CD4-positive, CD25-positive, alpha-beta regulatory T cell (primary cell): ENCODE measurements at places on chromosomes 7 and 10. TPM values are rescaled to one million over a fixed set of nuclear protein-coding genes. Genes with fewer than 3 reads are reported as not detected.

The PCDH15 gene
- not detected for total RNA-seq

The SRRM3 gene
- total RNA-seq: not detected

The OPN1SW gene
- not detected for total RNA-seq

The PIK3CG gene
- 35.4 TPM for total RNA-seq

The CPA1 gene
- not detected for total RNA-seq

The CYP2C19 gene
- not detected for total RNA-seq

The AFAP1L2 gene
- total RNA-seq: 1.1 TPM

The TUBB8 gene
- total RNA-seq: not detected

The SLC18A3 gene
- not detected for total RNA-seq

DNA sequence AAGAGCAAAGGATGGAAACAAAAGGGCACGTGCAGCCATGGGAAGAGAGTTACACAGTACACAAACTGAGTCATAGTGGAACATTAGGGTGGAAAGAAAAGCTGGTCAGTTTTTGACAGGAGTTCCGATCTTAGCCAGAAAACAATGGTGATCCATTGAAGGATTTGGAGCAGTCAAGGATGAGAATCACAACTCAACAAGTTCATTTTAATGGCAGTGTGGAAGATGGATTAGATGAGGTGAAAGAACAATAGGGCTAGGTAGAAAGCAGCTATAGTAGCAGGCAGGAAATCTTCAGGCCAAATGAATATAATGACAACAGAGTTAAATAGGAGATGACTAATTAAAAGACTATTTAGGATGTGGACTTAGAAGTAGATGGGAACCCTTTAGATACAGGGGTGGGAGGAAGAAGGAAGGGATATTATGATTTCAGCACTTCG, 136.3 kb downstream of the DOCK4 start:
- DNase-seq: no peak

GRCh38 chr10:70293169-70293843, 9.5 kb upstream of the NPFFR1 start:
- no peak for DNase-seq

- DNase-seq: no peak
Observed at GRCh38 chr10:112810711-112811151, 139.3 kb upstream of the TCF7L2 start.

GRCh38 chr10:84706431-84706830, 378.0 kb downstream of the CCSER2 start:
- DNase-seq: no peak

GRCh38 chr10:60739558-60739957, 38.7 kb upstream of the CDK1 start:
- no peak for DNase-seq

GRCh38 chr10:132865851-132866600, 76.3 kb downstream of the CFAP46 start:
- DNase-seq: no peak

DNA sequence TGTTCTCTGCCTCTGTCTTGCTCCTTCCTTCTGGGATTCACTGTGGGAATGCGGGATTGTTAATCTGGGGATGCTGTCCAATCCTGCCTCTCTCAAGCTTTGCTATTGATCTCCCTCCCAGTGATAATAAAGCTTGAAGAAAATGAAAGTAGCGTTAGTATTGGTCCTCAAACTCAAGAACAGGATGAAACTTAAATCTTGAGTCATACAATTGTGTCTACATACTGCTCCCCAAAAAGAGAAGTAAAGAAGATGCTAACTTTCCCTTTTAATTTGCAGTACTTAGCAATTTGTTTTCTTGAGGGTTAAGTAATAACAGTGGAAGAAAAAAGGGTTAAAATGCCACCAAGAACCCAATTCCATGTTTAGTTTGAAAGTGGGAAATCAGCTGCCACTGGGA, 13.6 kb downstream of the CFTR start:
- no peak for DNase-seq

- DNase-seq: peak; percentile 93
Observed at GRCh38 chr10:17026686-17027485, 102.7 kb downstream of the CUBN start.

DNA sequence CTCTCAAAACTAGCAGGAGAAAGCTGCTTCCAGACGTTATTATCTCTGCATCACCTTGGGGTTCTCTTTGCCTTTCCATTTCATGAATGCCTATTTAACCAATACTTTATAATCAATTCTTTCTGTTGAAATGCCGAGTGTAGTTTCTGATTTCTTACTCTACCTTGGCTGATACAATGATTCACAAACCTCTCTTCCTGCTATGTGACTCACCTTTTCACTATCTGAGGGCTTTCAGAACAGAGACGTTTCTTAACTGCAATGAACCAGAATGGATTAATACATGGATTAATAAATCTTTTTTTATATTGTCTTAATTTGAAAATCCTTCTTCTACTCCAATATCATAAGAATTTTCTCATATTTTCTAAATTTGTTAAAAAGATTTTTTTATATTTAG, 46.4 kb upstream of the ZNF746 start:
- no peak for DNase-seq

- no peak for DNase-seq
Observed at GRCh38 chr7:111393011-111393754, 169.1 kb downstream of the IMMP2L start.

DNA sequence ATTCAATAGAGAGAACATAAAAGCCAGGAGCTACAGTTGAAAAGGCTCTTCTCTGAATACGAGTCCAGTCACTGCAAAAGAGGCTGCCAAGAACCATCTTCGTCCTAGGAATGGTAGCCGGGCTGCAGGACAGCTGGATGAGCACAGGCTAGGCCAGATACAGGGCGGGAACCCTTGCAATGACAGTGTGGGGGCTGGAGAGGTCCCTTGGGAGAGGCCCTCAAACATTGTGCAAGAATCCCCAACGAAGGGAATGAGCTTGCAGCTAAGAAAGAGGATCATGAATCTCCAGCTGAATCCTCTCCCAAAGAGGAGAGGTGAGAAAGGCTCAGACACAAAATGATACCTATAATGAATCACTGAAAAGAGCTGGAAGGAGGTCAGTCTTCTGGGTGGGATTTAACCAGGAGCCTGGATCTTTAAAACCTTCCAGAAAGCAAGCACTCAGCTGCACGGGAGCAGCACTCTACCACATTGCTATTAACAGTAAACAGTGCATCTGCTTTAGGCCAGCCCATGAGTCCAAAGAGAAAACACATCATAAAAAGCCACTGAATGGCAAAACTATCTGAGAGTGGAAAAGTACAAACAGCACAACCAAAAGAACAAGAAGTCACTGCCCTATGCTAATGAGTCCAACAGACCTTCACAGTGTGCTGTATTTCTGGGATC, 287.9 kb downstream of the TNS3 start:
- DNase-seq: no peak

DNA sequence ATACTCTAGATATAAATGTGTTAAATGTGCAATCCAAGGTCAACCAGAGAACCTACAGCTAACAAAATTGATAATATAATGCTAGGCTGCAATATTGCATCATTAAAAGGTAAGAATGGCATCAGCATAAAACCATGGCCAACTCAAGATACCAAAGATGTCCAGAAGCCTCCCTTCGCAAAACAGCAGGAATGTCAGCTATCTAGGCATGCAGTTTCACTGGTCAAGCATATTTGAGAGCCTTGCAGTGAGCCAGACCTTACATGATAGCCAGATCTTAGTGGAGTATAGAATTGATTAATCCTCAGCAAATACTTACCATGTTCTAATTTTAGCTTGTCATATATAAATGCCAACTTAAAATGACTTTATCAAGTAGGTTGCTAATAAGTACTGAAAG, 138.8 kb downstream of the ZEB1 start:
- no peak for DNase-seq

- no peak for DNase-seq
Observed at GRCh38 chr7:127091620-127092019, 161.1 kb downstream of the GRM8 start.

DNA sequence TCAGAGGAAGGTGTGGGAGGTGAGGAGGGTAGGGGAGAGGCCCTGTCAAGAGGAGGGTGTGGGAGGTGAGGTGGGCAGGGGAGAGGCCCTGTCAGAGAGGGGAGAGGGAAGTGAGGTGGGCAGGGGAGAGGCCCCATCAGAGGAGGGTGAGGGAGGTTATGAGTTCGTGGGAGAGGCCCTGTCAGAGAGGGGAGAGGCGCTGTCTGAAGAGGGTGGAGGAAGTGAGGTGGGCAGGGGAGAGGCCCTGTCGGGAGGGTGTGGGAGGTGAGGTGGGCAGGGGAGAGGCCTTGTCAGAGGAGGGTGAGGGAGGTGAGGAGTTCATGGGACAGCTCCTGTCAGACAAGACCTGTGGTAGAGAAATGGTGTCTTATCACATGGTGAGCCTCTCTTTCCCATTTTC, 74.4 kb downstream of the INPP5A start:
- DNase-seq: no peak

- DNase-seq: no peak
Observed at GRCh38 chr7:151551820-151552219, 32.1 kb upstream of the RHEB start.

DNA sequence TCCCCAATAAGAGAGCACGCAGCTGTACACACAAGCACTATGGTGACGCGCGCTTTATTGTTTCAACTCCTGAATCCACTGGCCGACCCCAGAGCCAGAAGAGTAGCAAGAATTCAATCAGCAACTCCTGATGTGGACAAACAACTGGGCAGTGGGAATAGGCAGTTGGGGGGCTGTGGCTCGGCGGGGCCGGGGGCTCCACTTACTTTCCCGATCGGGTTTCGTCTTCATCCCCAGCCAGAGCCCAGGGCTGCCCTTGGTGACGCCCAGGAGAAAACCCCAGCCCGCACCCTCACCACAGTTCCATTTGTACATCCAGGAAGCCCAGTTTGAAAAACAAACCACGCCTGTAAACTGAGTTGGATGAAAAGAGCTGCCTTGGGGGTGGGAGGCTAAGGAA, 38.7 kb downstream of the DAGLB start:
- DNase-seq: no peak

GRCh38 chr10:17225808-17226207, 2.2 kb upstream of the VIM start:
- no peak for DNase-seq

DNA sequence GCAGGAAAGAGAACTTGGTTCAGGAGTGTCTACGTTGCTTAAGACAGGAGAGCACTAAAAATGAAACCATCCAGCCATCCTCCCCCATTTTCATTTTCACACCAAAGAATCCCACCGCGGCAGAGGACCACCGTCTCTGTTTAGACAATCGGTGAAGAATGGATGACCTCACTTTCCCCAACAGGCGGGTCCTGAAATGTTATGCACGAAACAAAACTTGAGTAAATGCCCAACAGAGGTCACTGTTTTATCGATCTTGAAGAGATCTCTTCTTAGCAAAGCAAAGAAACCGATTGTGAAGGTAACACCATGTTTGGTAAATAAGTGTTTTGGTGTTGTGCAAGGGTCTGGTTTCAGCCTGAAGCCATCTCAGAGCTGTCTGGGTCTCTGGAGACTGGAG, 1.4 kb upstream of the IL6 start:
- peak; percentile 28 for DNase-seq

- DNase-seq: no peak
Observed at GRCh38 chr10:123571978-123572377, 94.2 kb upstream of the GPR26 start.
